Stimulated activated CD4-positive, alpha-beta T cell treated with anti-CD3 and anti-CD28 coated beads, Interleukin-1b, Interleukin-23, amount 100 ng/mL, for 1 hour (primary cell): ENCODE measurements at places on chromosomes 12 and 14.

GRCh38 chr12:92370828-92371227, 225.2 kb upstream of the BTG1 start:
- DNase-seq, result no peak

DNA sequence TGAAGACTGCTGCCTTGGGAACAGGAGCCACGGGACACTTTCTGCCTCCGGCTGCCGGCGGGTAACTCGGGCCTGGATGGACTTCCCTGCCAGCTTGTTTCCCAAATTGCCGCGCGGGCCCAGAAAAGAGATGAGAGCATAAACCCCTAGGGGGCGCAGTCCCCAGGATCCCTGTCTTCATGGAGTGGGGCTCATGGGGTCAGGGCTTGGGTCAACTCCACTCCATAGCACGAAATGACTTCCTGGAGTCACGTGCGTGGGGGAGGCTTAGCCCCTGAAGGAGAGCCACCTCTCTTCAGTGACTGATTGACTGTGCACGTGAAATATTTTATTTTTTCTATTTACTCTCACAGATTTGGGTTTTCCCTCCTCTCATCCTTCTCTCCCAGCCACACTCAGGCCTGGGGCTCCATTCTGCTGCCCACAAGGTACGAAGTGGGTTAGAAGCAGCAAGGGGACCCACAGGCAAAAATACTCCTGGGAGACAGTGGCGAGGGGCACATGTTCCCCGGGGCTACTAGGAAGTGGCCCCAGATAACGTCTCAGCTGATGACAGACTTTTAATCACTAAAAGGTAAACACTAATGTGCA, 10.0 kb downstream of the PGF start:
- DNase-seq, result no peak

DNA sequence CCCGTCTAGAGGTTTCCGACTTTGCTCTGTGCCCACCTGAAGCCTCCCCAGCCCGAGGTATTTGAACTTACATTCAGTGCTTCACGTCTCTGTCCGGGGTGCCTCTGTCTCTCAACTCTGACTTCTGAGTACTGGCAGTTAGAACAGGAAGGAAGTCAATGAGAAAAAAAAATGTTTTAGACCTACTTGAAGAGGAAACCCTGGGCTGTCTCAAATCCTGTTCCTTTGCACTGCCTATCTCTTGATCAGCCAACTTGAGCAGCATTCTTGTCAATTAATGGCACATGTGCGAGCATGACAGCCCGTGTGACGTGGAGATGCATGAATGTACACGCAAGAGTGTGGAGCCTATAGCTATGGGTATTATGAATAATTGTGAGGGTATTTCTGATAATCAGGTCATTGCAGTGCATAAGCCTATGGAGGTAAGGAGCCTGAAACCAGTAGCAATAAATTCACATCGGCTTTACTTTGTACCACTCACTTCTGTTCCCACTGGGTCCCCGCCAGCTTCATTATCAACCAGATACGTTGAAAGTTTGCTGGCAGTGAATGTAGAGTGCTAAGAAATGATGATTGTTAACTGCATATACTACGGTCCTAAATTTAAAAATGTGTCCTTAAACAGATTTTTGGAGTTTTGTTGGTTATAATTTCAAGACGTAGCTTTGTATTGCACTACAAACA, at the start of gene ARHGDIB:
ARHGDIB (minus strand) TSS at position 136 of the 687 bp plus-strand sequence. CDS start 10,889 bp downstream, outside the sequence.
- DNase-seq, result no peak

DNA sequence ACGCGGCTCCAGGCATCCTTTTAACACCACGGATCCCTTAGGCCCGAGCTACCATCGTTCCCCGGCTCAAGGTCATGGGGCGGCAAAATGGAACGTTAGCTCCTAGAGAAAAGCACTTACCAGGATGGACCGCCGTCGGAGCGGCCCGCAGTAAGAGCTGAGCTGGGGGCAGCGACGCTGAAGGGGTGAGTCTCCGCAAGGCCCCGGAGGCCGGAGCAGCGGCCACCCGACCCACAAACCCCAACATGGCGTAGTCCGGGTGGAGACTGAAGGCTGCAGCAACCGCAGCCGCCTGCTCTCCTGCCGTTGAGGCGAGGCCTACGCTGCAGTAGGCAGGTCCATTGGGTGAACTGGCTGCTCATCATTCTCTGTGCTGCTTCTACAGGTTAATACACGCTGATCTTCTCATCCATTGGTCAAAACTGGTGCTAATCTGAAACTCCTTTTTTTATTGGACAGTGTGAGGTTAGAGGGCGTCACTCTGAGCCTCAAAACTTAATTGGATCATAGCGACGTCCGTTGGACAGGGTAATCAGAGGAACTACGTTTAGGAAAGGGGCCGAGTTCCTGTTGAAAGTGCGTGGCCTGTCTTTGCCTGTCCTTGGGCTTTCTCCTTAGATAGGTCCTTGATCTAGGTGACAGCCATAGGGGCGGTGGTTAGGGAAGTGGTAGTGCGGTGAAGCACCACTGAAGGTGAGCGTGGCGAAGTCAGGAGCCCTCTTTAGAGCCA, at the start of gene ATP5F1B:
ATP5F1B (minus strand) TSS at position 268 of the 730 bp plus-strand sequence; CDS start at position 247, 21 bp downstream.
- peak; percentile 68 for DNase-seq

DNA sequence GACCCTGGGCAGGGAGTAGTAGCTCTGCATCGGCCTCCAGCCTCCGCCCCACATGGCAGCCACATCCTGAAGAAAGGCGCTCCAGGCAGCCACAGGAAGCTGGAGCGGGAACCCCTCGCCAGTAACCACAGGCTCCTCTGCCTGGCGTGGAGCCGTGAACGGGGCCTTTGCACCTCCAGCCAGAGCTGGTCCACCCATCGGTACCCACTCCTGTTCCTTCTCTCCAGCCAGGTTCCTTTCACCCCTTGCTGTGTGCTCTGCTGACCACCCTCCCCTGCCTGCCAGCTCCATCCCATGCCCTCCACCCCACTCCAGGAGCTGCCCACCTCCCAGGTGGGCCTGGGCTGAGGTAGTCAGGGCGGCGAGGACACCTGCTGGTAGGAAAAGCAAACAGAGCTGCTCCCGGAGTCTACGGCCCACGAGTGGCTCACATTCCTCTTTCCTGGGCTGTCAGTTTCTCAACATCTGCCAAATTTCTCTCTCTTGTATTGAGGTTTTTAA, 2.7 kb downstream of the TGFB3 start:
- DNase-seq, result no peak

DNA sequence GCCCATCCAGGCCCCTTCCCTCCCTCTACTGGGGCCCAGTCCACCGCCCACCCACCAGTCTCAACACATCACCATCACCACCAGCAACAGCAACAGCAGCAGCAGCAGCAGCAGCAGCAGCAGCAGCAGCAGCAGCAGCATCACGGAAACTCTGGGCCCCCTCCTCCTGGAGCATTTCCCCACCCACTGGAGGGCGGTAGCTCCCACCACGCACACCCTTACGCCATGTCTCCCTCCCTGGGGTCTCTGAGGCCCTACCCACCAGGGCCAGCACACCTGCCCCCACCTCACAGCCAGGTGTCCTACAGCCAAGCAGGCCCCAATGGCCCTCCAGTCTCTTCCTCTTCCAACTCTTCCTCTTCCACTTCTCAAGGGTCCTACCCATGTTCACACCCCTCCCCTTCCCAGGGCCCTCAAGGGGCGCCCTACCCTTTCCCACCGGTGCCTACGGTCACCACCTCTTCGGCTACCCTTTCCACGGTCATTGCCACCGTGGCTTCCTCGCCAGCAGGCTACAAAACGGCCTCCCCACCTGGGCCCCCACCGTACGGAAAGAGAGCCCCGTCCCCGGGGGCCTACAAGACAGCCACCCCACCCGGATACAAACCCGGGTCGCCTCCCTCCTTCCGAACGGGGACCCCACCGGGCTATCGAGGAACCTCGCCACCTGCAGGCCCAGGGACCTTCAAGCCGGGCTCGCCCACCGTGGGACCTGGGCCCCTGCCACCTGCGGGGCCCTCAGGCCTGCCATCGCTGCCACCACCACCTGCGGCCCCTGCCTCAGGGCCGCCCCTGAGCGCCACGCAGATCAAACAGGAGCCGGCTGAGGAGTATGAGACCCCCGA, 6.8 kb upstream of the RNU7-1 start:
- DNase-seq, result no peak

DNA sequence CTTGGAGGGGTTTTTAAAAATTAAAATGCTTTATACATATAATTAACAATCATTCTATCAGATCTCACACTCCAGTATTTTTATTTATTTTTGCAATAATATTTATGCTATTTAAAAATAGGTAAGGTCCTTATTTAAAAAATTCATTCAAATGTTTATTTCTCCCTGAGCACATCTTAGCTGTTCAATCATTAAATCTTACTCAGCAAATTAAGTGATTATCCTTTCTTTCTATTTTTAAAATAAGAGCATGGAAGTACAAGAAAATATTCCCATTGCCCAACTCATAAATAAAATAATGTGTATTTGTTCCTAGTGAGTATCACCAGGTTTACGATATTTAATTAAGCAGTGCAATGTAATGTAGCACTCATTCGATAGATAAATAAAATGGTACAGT, 357.2 kb upstream of the RPL10L start:
- no peak for DNase-seq

DNA sequence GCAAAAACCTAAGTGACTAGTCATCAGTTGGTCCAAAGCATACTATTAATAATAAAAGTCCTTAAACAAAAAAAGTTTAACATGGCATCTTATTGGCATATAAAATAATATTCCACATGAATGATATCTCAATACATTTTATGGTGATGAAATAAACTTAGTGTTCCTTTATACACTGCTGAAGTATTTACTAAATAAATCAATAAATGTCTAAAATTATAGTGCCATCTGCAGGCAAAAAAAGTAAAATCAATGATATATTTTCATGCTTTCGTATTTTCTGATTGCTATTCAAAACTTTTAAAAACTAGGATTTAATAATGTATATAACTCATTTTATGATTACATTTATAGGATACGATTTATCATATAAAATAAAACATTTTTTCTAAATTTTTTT, 30.5 kb downstream of the PUS7L start:
- DNase-seq, result no peak

- peak; percentile 29 for DNase-seq
Observed at GRCh38 chr14:99628887-99629618, 15.9 kb upstream of the HHIPL1 start.

- no peak for DNase-seq
Observed at GRCh38 chr12:131196220-131196619, 242.5 kb downstream of the ADGRD1 start.

DNA sequence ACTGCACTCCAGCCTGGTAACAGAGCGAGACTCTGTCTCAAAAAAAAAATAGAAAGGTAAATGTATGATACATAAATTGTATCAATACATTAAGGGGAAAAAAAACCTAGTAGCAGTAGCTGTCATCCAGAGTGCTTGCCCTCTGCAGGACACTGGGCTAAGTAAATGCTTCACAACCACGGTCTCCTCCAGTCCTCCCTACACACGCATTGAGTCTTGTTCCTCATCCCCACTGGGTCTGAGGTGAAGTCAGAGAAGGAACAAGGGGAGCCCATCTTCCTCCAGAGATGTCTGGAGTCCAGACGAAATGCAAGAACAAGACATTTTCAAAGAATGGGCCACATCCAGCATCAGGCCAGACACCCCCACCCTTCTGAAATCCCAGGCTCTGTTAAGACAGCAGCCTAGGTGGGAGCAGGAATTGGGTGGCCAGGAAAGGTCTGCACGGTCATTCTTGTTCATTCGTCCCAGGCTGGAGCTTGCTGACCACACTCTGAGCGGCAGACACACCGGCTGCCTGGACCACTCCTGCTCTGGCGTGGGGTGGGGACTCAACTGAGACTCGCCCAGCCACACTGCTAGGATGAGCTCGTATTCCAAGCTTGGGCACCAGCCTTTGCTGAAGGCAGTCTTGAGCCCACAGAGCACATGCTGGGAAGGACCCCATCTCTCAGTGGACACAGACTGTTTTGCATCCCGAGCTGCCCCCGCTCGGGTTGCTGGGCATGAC, 45.5 kb downstream of the CHGA start:
- no peak for DNase-seq
